IPS-NIHi11 (cell line): ENCODE measurements at places on chromosomes 13 and 19.

DNA sequence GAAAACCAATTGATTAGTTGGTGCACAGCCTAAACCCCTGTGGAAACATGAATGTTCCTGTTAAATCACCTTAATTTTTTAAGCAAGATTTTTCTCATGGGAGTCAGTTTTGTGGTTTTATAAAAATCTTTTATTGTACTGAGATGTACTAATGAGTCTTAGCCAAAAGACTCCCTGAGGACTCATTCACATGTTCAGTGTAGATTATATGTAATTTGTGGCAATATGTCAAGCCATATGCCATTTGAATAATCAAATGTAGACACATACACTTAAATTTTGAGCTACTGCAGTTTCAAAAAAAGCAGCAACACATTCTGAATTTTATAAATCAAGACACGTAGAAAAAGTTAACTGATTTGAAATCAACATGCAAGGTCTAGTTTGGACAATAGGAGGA lies 395.2 kb downstream of the MYO16 start:
- no peak for DNase-seq

GRCh38 chr13:20206698-20207235 lies 14.0 kb upstream of the GJB2 start:
- DNase-seq, result no peak

DNA sequence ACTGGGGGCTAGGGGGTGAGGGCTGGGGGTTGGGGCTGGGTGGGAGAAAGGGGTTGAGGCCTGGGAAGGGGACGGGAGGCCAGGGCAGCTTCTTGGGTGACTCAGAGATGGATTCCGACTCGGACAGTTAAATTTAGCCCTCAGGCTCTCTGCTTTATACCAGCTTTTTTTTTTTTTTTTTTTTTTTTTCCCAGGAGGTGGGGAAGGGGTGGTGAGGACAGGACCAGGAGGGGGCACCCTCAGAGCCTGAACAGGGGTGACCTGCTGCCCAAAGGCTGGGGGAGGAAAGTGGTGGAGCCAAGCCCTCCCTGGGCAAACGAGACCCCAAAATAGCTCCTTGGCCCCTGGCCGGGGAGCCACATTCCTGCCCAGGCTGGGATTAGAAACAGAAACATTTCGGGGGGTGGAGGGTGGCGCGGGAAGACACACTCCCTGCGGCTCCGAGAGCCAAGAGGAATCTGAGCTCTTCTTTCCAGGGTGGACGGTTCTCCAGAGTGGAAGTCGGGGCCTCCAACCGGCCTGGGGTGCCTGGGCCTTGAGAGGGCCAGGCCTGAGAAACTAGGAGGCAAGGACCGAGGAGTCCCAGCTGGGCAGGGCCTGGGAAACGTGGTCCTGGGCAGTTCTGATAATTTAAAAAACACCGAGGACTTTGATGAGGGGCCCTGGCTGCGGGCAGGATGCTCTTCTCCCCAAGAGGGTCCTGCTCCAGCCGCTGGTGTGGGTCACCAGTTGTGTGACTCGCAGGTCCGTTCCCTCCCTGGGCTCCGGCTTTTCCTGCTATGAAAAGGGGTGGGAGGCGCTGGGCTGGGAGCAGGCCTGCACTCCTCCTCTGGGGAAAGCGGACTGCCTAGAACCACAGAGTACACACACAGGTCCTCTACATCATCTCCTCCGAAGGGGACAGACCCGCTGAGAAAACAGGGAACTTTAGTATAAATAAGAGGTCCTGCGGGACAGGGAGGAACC lies 813 bp upstream of the DMPK start:
- peak; percentile 46 for DNase-seq

DNA sequence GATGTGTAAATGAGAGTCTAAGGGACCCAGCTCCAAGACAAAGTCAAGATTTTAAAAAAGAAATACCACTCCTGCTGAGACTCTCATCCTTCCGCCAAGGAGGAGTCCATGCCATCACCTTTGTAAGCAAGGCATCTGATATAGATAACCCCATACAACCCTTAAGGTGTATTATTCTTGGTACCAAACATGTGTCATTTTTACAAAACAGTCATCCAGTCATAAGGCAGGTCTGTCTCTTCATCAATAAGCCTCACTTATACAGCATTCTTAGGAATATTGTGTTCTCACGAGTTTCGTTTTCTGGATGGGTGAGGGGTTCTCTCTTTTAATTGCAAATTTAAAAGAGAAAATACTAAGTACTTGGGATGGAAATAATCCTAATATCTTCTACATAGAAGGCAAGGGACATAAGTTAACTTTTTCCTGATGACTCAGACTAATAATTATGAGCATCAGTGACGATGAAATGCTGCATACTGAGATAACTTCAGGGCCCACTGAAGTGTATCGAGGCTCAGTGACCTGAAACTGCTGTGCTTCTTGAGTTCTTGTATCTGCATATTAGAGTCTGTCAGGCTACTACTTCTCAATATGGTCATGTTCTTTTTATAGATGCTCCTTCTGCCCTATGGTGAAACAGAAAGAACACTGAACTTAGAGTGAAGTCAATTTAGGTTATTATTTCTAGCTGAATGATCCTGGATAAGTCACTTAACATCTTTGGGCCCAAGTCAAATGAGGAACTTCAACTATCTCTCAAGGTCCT lies 166.6 kb downstream of the KLF12 start:
- DNase-seq, result no peak

DNA sequence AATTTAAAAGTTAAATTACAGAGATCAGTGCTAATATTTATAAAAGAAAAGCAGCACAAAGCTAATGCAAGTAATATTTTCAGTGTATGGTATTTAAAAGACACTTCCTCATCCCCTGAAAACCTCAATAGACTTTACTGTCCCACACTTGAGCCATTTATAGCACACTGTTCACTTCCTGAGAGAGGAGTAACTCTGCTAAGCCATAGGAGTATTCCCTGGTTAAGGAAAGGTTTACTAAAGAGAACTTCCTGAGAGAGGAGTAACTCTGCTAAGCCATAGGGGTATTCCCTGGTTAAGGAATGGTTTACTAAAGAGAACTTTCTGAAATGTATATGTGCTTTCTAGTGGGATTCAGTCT lies 159.4 kb downstream of the NHLRC3 start:
- DNase-seq, result no peak

GRCh38 chr19:35013820-35014754 lies 14.0 kb downstream of the GRAMD1A start:
- no peak for DNase-seq

DNA sequence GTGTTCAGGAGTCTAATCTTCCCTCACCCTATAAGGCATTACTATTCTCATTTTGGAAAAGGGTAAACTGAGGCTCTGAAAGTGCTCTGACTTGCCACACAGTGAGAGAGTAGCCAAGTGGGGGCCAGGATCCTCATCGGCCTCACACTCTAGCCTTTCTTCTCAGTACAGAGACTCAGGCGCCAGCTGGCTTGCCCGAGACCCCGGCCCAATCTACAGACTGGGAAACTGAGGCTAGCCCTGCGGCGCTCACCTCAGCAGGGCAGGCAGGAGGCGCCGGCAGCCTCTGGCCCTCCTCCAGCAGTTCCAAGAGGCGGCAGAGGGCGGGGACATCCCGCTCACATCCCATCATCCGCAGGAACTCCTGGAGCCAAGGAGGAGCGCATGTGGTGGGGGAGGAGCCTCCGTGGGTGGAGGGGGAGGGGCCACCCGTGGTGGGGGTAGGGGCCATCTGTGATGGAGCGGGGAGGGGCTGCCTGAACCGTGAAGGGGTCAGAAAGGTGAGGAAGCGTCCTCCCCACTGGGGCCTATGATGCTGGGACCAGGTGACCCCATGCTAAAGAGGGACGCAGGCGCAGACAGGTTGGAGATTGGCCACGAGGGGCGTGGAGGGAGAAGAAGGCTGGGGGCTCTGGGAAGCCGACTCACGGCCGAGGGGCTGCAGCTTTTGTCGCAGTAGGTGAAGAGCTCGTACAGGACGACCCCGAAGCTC lies 8.7 kb upstream of the INSL3 start:
- peak; percentile 96 for DNase-seq

GRCh38 chr19:2149980-2150793 lies 1.2 kb downstream of the AP3D1 start:
- no peak for DNase-seq

DNA sequence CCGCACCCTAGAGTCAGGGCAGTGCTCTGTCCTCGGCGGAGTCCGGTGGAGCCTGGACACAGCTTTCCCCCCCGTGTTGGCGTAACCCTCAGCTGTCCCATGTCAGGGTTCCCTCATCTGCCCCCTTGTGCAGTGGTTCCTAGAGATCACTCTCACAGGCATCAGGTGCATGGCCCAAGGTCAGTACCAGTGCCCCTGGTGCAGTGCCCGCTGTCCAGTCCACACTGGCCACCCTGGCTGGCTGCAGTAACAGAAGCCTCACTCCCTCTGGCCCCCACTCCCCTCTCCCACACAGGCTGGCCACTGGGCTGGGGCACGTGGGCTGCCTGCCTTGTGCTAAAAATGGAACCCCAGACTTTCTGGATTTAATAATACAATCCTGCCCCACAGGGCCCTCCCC lies 49.6 kb upstream of the C1QTNF9B start:
- no peak for DNase-seq

- DNase-seq, result no peak
Observed at GRCh38 chr19:19025861-19026260, 7.5 kb downstream of the SUGP2 start.

- DNase-seq, result peak; percentile 60
Observed at GRCh38 chr19:23283925-23284324, 33.7 kb upstream of the ZNF724 start.

GRCh38 chr13:24688111-24688510 lies 7.9 kb downstream of the ATP12A start:
- DNase-seq, result no peak

- no peak for DNase-seq
Observed at GRCh38 chr13:80141123-80141849, 199.6 kb downstream of the SPRY2 start.

DNA sequence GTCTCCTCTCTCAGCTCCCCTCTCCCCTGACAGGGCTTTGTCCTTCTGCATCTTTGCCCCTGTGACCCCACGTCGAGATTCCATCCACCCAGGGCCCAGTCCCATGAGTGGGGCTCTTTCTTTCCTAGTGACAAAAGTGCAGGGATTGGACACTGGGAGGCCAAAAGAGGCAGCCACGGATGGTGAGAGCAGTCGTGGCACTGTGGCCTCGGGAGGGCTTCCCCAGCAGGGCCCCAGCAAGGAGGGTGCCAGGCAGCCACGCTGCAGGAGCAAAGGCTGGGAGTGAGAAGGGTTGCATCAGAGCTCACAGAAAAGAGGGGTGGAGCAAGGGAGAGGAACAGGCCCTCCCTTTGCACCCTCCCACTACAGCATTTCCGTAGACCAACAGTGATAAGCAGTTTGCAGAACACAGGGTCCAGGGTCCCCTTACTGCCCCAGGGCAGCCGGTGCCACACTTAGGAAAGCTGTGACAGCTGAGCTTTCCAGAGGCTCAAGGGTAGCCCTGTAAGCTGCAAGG lies 4.9 kb downstream of the ZSCAN1 start:
- DNase-seq, result no peak

DNA sequence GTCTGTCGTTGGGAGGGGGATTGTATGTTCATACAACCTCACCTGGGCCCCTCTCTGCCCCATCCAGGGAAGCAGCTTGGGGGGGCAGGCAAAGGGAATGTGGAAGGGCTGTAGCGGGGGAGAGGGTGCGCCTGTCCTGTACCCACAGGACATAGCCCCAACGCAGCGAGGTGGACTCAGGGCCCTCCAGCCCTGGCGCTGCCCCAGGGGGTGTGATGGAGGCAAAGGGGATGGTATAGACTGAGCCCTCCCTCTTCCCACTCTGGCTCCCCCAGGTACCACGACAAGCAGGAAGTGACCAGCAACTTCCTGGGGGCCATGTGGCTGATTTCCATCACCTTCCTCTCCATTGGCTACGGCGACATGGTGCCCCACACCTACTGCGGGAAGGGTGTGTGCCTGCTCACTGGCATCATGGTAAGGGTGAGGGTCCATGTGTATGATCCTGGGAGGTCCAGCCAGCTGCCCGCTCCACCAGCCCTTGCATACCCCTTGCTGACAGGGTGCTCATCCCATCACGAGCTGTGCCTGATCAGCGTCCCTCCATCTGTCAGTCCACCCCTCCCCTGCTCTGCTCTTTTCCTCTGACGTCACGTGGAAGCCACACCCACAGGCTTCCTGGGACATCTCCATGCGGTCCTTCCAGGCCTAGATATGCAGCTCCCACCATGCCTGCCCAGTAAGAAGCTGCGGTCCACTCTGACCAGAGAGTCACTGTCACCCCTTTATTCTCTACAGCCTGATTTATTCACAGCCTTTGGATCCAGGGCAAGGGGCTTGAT lies 18.3 kb downstream of the KCNN1 start:
- peak; percentile 43 for DNase-seq

GRCh38 chr13:44764302-44764692 lies 188.2 kb upstream of the TSC22D1 start:
- no peak for DNase-seq

- DNase-seq, result peak; percentile 15
Observed at GRCh38 chr19:17324357-17325114, 10.1 kb downstream of the ANO8 start.

DNA sequence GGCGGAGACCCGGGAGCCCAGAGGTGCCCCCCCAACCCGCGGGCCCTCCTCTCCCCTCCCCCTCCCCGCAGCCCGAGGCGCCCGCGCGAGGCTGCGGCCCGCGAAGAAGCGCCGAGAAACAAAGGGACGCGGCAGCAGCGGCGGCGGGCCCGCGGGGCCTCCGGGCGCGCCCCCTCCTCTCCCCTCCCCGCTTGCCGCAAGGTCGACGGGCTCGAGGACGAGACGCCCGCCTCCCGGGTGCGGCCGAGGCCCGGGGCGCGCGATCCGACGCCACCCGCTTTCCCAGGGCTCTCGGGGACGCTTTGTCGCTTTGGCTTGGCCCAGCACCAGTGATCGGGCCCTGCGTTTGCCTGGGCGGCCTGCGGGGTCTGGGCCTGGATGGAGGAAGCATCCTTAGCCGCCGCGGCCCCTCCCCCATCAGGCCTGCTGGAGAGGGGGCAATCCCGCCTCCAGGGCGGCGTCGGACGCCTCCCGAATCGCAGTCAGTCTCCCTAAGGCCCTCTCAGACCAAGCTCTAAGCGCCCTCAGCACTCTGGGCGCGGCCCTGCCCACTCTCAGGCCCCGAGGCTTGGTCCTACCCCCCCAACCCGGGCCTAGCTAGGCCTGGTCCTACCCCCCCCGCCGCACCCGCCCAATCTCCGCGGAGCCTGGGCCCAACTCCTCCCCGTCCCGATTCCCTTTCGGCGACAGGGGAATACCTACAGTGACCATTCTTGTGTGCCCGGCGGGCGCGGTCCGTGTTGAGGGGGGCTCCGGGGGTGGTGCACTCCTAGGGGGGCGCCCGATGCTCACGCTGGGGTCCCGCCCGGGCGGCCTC lies 740 bp downstream of the ELAVL3 start:
- DNase-seq, result no peak
